ENCODE measurements at places on chromosomes 6 and 20.

DNA sequence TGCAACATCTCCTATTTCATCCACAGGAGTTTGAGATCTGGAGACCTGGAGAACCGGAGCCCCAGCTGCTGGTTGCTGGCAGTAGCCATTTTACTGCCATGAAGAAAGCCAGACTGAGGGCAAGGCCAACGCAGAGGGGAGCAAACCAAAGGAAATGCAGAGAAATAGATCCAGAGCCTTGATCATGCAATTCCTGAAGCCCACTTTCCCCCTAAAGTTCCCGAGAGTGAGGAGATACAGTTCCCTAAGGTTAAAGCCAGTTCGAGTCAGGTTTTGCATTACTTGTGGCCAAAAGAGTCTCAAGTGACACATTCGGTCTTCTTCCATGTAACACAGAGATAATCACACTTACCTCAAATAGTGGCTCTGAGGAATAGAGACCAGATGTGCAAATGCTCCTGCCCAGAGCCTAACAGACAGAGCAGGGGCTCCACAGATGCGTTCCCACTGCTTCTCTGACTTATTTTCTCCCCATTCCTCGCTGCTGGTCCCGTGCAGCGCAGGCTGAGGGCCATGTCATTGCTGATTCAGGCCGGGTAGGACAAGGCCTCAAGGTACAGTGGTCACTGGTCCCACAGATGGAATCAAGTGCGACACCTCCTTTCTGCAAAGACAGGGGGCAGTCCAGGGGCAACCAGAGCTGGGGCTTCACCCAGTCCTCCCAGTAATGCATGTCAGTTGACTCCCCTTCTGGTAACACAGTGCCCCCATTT lies 35.1 kb upstream of the NFATC2 start:
- no peak for DNase-seq

DNA sequence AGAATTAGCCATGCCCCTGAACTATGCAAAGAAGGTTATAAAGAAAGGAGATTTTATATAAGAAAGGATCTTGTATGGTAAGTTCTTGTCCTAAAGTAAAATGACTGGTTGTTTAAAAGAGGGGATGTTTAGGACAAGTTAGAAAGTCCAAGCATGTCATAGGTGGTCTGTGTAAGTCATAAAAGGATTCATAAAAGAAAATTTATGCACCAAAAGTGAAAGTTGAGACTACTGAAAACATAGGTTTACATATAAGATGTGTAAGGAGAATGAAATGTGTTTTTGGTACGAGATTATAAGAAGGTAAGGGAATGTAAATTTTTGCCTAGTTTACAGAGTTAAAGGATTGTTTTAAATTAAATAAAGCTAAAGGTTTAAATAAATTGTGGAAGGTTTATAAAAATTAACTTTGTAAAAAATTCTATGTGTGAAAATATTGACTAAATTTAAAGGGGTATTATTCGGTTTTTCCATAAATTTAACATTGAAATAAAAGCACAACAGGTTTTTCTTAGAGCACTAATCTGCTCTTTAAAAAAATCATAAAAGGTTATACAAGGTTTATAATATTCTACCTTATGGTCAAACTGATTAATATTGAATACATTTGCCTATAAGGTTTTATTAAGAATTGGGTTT lies 93.6 kb upstream of the UST start:
- peak; percentile 15 for DNase-seq

GRCh38 chr6:160015778-160016684 lies 47.1 kb downstream of the IGF2R start:
- DNase-seq, result no peak

- no peak for DNase-seq
Observed at GRCh38 chr6:38555606-38556005, 84.1 kb downstream of the BTBD9 start.

Data from ACHN (cell line).